SK-N-SH (cell line): ENCODE measurements at places on chromosomes 12 and 14.

GRCh38 chr12:26226629-26227360 lies 31.4 kb downstream of the SSPN start:
- peak; percentile 73 for DNase-seq

GRCh38 chr12:51505360-51506105 lies 80.9 kb downstream of the SLC4A8 start:
- DNase-seq: peak; percentile 39

DNA sequence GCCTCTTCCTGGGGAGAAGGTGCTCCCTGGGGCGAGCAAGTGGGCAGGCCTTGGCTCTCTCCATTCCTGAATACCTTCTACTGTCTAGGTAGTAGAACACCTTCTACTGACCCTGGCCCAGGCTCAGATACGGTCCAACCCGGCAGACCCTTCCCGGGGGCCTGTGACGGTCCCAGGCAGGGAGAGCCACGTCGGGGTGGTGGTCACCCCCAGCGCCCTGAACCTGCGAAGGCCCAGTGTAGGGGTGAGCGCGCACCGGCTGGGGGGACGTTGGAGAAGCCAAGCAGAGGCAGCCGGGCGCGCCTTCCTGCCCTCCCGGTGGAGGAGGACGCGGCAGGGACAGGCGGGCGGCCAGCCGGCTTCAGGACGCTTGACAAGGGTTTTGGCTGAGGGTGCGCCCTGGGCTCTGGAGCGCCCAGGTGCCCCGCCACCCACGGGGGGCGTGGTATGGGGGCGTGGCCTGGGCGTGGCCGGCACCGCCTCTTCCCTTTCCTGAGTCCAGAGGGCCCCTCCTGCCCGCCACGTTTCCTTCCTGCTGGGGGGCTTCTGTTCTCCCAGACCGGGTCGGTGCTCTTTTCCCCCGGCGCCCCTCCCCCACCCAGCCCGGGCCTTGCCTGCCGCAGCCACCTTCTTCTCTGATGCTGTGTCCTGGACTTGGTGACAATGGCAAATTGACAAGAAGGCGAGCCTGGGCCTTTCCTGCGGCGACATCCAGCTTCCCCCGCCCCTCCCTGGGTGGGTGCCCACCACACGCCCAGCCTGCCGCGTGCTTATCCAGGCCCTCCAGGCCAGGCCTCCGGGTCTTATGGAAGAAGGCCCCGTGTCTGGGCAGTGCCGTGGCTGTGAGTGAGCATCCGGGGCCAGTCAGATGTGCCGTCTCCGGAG lies 24.5 kb upstream of the PPP1R13B start:
- no peak for DNase-seq

- no peak for DNase-seq
Measured at GRCh38 chr14:37027188-37027824, 145.1 kb downstream of the SLC25A21 start.

DNA sequence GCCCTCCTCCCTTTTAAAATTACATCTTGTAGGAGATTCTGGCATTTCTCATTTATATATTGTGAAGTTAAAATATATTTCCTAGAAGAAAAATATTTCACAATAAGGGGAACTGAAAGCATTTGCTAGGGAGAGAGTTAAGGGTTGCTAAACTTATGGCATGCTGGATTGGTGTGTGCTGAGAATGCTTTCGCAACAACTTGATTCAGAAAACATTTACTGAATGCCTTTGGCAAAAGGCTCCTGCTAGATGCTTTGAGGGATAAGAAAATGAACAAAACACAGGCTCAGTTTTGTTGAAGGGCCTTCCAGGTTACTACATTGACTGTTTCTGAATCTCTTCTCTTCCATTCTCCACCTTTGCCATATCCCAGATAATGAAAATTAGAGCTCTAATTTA lies 67.5 kb downstream of the DIP2B start:
- peak; percentile 33 for DNase-seq

GRCh38 chr12:72406111-72406510 lies 133.9 kb downstream of the TRHDE start:
- DNase-seq: no peak

DNA sequence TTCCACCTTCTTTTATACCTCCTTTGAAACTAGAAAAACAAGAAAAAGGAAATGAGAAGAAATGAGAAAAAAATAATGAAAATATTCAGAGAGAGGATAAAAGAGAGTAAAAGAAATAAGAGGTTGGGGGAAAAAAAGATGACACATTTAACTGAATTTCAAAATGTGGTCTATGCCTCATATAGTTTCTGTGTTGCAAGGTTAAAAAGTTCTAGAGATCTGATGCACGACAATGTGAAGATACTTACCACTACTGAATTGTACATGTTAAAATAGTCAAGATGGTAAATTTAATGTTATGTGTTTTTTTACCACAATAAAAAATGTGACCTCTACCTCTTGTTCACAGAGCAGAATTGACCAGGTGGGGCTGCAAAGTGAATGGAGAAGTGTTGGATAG lies 314.8 kb upstream of the OR4E1 start:
- DNase-seq: no peak

DNA sequence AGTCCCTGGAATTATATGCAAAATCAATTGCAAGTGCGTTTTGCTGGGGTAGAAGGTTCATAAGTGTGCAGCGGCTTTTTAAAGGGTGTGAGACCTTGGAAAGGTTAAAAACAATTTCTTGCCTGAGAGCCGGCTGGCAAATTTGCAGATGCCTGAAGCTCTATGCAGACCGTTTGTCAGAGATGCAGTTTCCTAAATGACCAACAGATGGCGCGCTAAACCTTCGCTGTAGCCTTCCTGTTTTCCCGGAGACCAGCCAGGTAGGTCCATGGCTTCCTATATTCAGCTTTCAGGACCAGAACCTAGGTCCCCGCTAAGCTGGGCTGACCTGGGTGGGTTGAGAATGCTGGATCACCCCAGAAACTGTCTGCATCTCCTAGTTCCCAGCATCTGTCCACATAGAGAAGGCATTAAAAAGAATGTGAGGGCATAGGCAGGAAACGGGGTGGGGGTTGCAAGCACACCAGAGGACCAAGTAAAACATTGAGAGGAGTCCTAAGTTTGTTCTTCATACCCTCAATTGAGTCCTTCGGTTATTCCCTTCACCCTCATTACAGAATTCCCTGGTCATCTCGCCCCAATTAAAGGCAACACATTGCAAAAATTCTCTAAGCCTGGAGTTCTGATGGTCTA lies 5.7 kb upstream of the NOS1 start:
- peak; percentile 76 for DNase-seq

GRCh38 chr12:119742700-119743099 lies 74.8 kb downstream of the PRKAB1 start:
- no peak for DNase-seq

DNA sequence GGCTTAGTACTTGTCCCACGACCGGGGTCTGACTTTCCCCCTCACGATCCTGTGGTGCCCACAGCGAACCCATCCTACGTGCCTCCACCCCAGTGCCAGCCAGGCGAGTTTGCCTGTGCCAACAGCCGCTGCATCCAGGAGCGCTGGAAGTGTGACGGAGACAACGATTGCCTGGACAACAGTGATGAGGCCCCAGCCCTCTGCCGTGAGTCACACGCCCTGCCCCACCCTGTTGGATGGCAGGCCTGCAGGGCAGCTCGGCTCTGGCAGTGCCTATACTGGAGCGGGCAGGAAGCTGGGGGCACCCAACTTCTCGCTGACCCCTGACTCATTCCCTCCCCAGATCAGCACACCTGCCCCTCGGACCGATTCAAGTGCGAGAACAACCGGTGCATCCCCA lies 18.3 kb upstream of the LRP1-AS start:
- DNase-seq: no peak
